Stimulated activated CD8-positive, alpha-beta memory T cell treated with anti-CD3 and anti-CD28 coated beads, Interleukin-2, amount 100 ng/mL, for 1 hour (primary cell): ENCODE measurements at places on chromosomes 16 and 17.

- no peak for DNase-seq
Observed at GRCh38 chr17:44775838-44776621, 17.2 kb downstream of the ADAM11 start.

DNA sequence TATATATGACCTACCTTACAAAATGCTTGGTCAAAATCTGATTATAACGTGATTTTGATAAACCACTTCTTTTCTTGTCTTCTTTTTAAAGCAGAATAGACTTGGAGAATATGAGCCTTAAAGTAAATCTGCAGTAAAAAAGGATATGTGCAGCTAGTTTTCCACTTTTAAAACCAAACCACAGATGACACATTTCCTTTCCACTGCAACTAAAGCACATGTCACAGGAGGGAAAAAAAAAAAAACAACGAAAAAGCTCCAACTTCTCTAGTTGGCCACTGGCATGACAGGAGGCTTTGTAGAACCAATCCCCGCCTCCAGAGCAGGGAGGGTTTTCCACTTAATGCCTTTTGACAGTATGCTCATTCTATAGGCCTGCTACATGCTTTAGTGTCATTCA lies at the start of gene EVI2A:
TSS of gene EVI2A (minus strand) at position 142 of the 400 bp plus-strand sequence. CDS start 2,609 bp downstream, outside the sequence.
- DNase-seq: peak; percentile 45

- DNase-seq: no peak
Observed at GRCh38 chr16:72927199-72928089, 120.5 kb downstream of the ZFHX3 start.

GRCh38 chr16:18983565-18984434 lies at the start of gene TMC7:
TSS of gene TMC7 (plus strand) at chr16:18983934. CDS start at chr16:18984064, 130 bp downstream.
- no peak for DNase-seq

DNA sequence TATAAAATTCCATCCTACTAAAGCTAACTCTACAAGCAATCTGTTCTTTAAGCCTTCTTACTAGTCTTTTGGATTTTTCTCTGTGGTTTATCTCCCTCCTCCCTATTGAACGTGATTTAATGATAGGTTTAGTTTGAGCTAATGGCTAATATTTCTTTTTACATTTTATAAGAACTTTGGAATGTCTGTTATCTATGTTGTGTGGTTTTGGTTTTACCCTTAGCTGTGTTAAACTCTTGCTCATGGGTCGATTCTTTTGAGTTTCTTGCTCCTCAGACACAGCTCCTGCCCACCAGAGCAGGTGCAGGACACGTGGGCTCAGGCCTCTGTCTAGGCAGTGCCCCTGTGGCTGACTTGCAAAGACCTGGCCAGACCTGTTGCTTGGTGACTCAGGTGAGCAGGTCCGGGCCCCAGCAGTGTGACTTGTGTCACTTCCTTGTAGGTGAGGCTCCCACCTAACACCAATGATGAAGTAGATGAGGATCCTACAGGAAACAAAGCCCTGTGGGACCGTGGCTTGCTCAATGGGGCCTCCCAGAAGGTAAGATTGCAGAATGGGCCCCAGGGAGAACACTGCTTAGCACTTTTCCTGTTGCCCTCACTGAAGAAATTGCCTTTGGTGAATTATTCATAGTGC lies 45.1 kb downstream of the SF3B3 start:
- no peak for DNase-seq

GRCh38 chr16:17448640-17449638 lies 21.8 kb downstream of the XYLT1 start:
- no peak for DNase-seq

GRCh38 chr17:9132944-9133610 lies 111.8 kb downstream of the NTN1 start:
- DNase-seq: no peak

DNA sequence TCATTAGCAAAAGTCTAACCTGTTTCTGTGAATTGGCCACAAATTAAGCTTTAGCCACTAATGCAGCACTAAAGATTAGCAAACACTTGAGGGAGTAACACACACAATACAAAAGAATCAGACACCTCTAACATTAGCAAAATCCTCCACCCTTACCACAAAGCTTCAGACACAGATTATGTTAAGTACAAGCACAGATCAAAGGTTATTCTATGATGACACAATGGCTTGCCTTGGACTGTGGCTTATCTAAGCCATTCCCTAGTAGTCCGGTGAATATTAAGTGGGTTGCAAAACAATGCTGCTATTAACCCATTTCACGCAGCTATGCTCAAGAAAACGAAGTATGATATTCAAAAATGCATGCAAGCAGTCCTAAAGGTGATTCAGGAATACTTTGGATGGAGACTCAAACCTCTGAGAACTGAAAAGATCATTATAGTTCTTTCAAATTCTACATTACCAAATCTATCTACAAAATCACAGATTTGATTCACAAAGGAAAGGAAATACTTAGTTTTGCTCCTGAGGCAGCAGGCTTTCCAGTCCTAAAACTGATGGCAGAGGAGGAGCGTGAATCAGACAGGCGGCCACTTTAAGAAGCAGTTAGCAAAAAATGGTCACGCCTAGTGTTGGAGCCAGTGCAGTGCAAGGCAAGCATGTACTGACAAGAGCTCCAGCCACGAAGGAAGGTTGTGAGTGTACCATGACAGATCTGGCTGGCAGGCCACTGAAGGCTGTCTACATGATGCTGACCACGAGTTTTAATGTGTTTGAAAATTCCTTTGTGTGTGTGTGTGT lies 67.2 kb downstream of the PARN start:
- DNase-seq: no peak

GRCh38 chr16:2925951-2926649 lies 14.4 kb downstream of the FLYWCH1 start:
- DNase-seq: no peak

DNA sequence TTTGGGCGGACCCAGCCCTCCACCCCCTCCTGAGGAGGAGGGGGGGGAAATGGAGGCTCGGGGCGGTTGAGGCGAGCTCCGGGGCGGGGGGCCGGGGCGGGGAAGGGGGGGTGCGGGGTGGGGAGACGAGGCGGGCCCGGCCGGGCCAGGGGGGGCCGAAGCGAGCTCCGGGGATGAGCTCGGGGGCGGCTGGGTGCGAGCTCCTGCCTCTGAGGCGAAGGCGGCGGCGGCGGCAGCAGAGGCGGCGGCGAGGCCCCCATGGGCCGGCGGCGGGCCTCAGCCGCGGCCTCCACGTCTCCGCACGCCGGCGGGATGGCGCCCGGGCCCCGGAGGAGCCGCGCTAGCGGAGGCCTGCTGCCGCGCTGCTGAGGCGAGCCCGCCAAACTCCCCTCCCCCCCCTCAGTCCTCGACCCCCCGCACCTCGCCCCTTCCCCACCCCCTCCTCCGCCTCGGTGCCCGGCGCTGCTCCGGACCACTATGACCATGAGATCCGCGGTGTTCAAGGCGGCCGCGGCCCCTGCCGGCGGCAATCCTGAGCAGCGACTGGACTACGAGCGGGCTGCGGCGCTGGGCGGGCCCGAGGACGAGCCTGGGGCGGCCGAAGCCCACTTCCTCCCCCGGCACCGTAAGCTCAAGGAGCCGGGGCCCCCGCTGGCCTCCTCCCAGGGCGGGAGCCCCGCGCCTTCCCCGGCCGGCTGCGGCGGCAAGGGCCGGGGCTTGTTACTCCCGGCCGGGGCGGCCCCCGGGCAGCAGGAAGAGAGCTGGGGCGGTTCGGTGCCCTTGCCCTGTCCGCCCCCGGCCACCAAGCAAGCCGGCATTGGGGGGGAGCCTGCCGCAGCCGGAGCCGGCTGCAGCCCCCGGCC lies 596 bp downstream of the MSL1 start:
- DNase-seq: no peak

- DNase-seq: no peak
Observed at GRCh38 chr16:26491101-26491670, 575.5 kb upstream of the C16orf82 start.

GRCh38 chr16:65621640-65622039 lies 499.8 kb upstream of the CDH11 start:
- no peak for DNase-seq

DNA sequence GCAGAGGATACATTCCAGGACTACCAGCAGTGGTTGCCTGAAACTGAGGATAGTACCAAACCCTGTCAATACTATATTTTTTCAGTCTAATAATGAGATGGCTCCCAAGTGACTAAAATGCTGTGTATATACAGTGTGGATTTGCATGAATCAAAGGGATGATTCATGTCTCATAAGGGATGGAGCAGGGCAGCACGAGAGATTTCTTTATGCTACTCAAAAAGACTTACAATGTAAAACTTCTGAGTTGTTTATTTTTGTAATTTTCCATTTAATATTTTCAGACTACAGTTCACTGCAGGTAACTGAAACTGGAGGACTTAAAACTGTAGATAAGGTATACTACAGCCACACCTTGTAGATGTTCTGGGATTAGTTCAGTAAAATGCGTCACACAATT lies 674.7 kb upstream of the SALL1 start:
- no peak for DNase-seq

- no peak for DNase-seq
Observed at GRCh38 chr17:9052921-9053320, 31.6 kb downstream of the NTN1 start.

DNA sequence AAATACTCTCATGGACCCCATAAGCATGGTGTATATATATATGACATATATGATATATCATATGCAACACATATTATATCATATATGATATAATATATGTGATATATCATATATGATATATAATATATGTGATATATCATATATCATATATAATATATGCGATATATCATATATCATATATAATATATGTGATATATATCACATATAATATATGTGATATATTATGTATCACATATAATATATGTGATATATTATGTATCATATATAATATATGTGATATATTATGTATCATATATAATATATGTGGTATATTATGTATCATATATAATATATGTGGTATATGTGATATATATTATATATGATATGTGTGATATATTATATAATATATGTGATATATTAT lies 21.9 kb upstream of the MAPK3 start:
- DNase-seq: no peak

DNA sequence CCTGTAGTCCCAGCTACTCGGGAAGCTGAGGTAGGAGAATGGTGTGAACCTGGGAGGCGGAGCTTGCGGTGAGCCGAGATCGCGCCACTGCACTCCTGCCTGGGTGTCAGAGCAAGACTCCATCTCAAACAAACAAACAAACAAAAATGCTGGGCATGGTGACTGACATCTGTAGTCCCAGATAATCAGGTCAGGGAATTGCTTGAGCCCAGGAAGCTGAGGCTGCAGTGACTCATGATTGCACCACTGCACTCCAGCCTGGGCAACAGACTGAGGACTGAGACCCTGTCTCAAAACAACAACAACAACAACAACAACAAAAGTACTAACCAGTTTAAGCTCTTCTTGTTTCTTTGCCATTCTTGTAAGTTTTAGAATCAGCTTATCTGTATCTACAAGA lies 383.0 kb upstream of the PMFBP1 start:
- no peak for DNase-seq

GRCh38 chr17:3976675-3977171 lies 12.5 kb upstream of the ATP2A3 start:
- DNase-seq: no peak

- no peak for DNase-seq
Observed at GRCh38 chr16:27740496-27741201, 190.7 kb downstream of the KATNIP start.

DNA sequence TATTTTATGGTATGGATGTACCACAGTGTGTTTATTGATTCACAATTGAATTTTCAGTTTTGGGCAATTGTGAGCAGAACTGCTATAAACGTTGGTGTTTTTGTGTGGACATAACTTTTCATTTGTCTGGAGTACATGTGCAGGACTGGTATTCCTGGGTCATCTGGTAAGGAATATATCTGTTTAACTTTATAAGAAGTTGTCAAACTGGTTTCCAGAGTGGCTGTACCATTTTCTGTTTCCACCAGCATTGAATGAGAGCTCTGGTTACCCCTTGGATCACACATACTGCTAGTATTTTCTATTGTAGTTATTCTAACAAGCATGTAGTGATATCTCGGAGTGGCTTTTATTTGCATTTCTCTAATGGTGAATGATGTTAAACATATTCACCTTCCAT lies 24.3 kb downstream of the TMEM238L start:
- DNase-seq: no peak

DNA sequence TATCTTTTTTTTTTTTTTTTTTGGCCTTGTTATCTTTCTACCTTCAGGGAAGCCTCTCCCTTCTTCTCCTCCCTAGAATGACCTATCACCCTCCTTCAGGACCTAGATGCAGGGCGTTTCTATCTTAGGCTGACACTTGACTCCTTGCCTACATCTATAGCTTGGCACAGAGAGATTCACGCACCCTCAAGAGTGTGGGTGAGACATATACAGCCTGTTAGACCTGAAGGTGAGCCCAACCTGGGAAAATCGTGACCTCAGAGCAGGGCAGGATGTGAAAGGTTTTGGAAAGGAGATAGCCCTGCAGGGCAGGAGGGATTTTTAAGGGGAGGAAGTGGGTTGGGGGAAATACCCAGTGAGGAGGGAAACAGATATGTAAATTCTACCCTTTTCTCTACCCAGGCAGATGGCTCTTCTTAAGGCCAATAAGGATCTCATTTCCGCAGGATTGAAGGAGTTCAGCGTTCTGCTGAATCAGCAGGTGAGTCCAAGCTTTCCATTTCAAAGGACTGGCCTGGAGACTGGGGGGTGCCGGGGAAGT lies at the start of gene AHSP:
TSS of gene AHSP (plus strand) at position 167 of the 541 bp plus-strand sequence. CDS start at position 407, 240 bp downstream.
- no peak for DNase-seq

GRCh38 chr16:14150796-14151195 lies 79.7 kb downstream of the MRTFB start:
- DNase-seq: no peak

- DNase-seq: no peak
Observed at GRCh38 chr16:87703835-87704375, 61.9 kb downstream of the KLHDC4 start.

DNA sequence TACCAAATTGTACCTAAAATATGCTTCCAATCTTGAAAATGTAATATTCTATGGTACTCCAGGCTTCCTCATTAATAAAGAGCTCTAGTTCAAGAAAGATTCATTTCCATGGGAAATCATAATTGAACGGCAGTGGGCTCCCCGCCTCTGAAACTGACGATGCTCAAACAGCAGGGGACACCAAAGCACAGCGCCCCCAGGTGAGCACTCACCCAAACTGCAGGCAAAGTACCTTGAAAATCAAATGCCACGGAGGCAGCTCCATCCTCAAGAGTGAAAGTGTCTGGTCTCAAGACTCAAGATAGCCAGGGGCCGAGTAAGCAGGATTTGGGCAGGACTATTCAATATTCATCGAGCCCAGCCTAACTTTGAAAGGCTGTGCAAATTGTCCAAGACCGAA lies 217.4 kb upstream of the TNRC6C start:
- no peak for DNase-seq

DNA sequence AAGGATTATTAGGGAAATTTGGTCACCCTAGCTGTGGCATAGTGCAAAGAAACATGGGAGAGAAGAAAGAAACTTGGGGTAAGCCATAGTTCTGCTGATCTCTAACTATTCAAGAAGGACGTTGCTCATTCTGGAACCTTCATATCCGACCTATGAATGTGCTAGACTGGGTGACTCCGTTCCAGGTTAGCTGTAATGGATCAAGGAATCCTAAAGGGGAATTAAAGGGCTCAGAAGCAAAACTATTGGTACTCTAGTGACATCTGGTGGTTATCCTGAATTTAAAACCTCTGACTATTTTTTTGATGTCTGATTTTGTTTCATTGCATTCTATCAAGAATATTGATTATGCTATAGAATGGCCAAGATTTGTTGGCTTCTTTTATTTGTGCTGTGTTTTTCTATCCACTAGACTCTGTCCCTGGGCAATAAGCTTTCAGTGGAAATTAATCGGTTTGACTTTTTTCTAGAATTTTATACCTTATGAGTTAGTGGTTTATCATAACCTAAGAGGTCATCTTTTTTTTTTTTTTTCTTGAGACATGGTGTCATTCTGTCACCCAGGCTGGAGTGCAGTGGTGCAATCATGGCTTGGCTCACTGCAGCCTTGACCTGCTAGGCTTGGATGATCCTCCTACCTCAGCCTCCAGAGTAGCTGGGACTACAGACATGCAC lies 19.5 kb downstream of the PCTP start:
- no peak for DNase-seq

- DNase-seq: no peak
Observed at GRCh38 chr17:60327134-60327900, 64.6 kb downstream of the USP32 start.
